ENCODE measurements at places on chromosomes 11 and 22. TPM values are rescaled to one million over a fixed set of nuclear protein-coding genes. Genes with fewer than 3 reads are reported as not detected.
A peak's percentile ranks its signal among the peaks of the same experiment; 100 is the strongest.

DNA sequence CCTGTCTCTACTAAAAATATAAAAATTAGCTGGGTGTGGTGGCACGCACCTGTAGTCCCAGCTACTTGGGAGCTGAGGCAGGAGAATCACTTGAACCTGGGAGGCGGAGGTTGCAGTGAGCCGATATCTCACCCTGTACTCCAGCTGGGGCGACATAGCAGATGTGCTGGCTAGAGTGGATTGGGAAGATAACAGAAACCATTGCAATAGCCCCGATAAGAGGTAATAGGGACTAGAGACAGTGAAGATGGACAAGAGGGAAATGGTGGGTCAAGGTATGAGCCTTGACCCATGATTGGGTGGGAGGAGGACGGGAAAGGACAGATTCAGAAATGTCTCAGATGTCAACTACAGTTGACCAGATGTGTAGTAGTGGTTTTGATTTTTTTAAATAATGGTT is 6.1 kb downstream of the SWAP70 start:
- no peak for DNase-seq

WBP2NL gene
- total RNA-seq = 3.2 TPM

DNA sequence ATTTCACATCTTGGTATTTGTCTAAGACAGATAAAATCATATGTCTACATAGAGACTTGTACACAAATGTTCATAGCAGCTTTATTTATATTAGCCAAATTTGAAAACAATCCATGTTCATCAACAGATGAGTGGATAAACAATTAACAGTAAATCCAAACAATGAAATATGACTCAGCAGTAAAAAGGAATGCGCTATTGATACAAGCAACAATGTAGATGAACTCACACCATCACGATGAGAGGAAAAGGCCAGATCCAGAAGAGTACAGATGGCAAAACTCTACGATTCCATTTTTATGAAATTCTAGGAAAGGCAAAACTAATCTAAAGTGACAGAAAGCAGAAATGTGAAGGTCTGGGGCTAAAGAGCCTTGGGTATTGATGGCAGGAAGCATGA is 384.3 kb downstream of the NTM start:
- DNase-seq = no peak

- DNase-seq = no peak
Measured at GRCh38 chr22:26429458-26430286, 612 bp downstream of the ASPHD2 start.

DNA sequence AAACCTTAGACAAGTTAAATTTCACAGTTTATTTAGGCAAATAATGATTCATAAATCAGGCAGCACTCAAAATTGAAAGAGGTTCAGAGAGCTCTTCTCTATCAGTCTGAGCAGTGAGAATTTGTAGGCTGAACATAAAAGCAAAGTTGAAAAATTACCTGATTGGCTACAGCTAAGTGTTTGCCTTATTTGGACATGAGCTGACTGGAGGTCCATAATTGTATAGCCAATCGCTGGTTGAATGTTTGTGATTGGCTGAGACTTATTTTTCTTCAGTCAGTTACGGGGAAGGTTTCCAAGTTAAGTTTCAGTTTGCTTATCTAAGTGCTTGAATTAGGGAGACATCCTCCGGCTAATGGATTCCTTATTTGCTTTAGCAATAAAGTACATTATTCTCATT is 527.5 kb downstream of the CNTN5 start:
- DNase-seq = no peak

GRCh38 chr22:29152045-29152953 is 53.4 kb upstream of the EMID1 start:
- DNase-seq = peak; percentile 66

TRIM6 gene
- total RNA-seq = 6.3 TPM
